ENCODE measurements at places on chromosomes 5 and 9.
A peak's percentile ranks its signal among the peaks of the same experiment; 100 is the strongest.

DNA sequence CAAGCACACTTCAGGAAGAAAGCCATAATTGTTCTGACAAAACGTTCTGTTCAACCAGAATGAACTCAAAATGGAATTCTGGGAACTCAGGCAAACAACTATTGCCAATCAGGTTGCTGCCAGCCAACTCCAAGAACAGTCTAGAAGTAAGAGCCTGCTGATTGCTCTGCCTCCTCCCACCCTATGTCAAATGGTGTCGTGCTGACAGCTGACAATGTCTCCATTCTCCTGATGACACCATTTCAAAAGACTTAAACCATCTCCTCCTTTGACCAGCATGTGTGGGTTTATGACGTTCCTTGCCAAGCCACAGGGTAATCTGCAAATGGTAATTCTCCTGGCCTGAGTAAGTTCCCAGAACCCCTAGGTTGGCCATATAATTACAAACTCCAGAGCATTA lies 21.9 kb upstream of the PLIN2 start:
- DNase-seq, result no peak

DNA sequence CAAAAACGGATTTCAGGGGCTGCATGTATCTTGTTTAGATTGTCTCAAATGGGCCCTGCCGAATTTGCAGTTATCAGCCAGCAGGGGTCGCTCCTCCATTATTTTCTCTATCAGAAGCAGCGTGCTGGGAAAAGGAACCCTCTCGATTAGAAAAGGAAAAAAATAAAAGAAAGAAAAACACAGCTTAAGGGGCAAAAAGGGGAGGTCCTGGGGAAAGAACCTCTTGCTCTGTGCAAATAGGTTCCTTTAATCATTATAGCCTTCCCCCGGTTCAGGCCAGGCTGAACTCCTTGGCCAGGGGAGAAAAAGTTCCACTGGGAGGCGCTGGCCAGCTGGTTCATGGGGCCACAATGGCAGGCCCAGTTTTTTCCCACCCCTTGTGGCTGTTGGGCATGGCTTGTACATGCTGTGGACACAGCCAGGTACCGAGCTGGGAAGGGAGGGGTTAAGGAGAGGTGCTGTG lies 25.0 kb upstream of the CAPSL start:
- DNase-seq, result no peak

DNA sequence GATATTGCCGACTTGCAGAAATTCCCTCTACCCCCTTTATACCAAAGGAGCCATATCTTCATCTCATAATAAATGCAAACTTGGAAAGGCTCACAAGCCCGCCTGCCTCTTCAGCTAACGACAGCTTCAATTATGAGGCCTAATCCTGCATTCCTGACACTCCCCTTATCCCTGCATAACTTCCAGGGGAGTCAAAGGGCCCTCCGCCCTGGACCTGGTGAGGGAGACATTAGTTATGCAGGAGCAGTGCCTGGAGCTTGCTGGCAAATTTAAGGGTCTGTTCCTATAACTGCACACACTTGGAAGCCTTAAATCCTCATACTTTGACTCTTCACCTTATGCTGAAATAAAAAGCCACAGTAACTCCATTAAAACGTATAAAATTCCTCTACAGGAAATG lies 617.9 kb downstream of the BNC2 start:
- DNase-seq, result no peak

GRCh38 chr5:6847870-6848269 lies 134.6 kb downstream of the TENT4A start:
- DNase-seq, result no peak

DNA sequence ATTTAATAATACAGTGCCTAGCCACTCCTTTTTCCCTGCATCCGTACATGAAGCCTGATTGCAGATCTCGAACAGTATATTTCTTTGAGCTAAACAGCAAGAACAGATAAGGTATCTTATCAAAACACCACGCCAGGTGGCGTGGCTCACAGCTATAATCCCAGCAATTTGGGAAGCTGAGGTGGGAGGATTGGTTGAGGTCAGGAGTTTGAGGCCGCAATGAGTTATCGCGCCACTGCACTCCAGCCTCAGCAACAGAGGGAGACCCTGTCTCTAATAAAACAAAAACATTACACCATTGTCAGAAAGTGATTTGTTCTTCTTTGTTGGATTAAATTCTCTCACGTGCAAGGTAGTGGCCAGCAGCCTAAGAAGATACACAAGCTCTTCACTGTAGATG lies 291.2 kb upstream of the DMRT1 start:
- DNase-seq, result no peak

GRCh38 chr9:129640871-129641749 lies 841 bp downstream of the ASB6 start:
- no peak for DNase-seq

- DNase-seq, result no peak
Measured at GRCh38 chr5:147699496-147700088, 82.9 kb downstream of the JAKMIP2 start.

DNA sequence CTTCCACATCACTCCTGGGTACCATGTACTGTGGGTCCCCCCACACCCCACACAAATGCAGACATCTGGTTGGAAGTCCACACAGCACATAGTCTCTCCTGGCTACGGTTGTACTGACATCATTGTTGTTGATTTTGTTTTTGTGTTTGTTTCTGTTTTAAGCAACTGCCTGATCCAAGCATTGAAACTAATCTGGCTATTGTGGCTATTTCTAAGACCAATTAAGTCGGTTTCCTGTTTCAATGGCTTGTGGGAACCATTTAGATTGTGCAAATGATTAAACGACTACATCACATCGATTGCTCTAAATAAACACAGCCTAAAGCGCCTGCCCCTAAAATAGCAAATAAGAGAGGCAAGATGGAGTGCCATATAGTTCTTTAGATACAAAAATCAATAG lies 226.8 kb upstream of the IRX4 start:
- no peak for DNase-seq

DNA sequence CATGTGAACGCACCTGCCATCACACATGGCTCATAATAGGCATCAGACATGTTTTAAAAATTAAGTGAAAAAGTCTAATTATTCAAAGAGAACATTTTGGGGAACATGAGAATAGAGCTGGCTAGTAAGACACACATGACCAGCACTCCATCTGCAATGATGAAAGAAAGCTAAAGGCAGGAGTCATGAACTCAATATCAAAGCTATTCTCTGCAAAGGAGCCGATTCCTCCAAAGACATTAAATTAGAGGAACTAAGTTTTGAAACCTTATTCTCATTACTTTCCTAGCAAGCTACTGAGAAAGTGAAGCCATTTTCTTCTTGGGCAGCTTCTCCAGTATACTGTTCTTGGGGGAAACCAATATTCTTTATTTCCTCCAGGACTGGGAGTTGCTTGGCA lies 172.0 kb downstream of the CRB2 start:
- no peak for DNase-seq

- no peak for DNase-seq
Measured at GRCh38 chr5:124949862-124950261, 203.4 kb upstream of the ZNF608 start.

DNA sequence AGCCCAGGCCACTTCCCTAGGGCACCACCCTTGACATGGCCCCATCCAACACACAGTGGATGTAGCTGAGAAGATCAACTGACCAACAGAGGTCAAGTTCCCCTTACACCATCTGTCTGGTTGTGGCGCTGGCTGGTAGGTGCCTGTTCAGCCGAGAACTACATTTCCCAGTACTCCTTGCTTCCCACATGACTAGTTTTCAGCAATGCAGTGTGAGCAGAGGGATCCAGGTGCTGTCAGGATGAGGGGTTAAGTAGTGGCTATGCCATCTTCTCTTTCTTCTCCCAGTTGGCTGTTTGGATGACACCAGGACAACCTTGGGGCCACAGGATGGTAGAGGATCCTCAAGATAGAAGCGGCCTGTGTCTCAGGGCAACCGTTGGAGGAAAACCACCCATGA lies 48.6 kb upstream of the SH3PXD2B start:
- peak; percentile 26 for DNase-seq
